ENCODE measurements at places on chromosomes 16 and 17.

DNA sequence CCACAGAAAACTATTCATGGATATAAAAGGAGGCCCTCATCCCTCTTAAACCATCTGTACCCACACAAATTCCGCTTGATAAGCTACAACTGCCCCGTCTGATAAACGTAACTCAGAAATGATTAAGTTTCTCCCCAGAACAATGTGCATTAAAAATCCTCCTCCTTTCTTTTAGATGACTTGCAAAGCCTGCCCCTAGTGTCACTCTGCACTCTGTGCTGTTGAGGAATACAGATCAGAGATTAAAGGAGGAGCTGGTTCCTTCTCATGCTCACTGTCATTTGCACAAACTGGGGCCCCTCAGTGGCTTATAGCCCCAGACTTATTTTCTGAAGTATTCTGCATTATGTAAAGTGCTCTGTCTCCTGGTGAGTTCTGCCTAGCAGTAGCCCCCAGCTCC is 33.3 kb downstream of the CDRT15 start:
- DNase-seq = peak; percentile 27

DNA sequence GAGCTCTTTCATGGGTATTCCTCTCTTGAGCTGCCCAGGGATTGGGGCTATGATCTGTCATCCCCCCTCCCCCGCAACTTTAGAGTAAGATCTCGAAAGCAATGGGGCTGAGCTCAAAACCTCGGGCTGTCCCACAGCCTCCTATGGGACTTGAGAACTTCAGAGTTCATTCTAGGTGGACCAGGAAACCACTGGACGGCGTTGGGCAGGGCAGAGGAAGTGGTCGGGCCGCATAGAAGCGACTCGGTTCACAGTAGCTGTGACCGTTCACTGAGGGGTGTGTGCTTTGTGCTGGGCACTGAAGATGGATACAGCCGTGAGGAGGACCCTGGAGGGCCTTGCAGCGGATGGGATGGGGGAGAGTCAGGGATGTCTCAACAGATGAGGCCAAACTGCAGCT is 292.0 kb downstream of the CPPED1 start:
- no peak for DNase-seq

DNA sequence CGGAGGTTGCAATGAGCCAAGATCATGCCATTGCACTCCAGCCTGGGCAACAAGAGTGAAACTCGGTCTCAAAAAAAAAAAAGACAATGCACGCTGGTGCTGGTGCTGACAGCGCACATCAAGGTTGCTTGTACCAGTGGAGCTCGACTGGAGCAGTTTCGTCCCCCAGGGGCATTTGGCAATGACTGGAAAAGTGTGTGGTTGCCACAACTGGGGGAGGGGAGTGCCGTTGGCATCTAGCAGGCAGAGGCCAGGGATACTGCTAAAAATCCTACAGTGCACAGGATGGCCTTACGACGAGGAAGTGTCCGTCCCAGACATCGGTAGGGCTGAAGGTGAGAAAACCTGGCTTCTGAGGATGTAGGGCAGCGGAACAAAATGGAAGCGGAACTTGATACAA is 2.4 kb downstream of the MEAK7 start:
- no peak for DNase-seq

- no peak for DNase-seq
These were observed 97.1 kb upstream of the MYOCD start for GRCh38 chr17:12568358-12569251.

DNA sequence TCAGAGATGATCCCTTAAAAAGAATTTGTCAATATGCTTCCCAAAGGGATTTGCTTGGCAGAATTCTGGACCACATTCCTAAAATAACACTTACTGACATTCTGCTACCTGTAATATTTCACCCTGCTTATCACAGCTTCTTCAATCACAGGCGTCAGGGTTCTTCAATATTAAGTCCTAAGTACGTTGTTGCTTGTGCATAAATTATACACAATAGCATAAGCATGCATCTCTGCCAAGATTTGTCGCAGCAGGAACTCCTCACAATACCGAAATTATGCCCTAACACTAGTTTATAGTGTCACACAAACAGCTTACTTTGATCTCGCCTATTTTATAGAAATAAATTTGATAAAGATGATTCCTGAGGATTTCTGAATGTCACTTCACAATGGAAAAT is 48.9 kb downstream of the UBE2G1 start:
- DNase-seq = no peak

DNA sequence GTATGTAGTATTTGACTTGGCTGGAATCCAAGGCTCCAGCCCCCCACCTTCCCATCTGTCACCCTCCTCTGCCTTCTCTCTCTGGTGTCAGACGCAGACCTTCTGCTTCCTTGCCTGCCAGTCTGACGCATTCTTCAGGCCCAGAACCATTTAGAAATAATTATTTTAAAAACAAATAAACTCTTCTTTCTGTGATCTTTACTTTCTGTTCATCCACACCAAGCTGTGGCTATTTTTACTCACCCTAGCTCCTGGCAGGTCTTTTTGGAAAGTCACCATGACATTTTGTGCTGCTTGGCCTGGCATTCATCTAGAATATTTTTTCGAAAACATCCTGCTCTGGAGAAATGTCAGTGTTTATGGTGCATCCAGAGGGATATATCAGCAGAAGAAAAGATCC is 330.7 kb upstream of the ASIC2 start:
- DNase-seq = no peak

GRCh38 chr17:62064791-62065563 is at the start of gene MED13:
Gene MED13 (minus strand): TSS chr17:62065278. CDS start chr17:62065205, 73 bp downstream.
- DNase-seq = peak; percentile 56

GRCh38 chr16:26500326-26500725 is 566.4 kb upstream of the C16orf82 start:
- no peak for DNase-seq

DNA sequence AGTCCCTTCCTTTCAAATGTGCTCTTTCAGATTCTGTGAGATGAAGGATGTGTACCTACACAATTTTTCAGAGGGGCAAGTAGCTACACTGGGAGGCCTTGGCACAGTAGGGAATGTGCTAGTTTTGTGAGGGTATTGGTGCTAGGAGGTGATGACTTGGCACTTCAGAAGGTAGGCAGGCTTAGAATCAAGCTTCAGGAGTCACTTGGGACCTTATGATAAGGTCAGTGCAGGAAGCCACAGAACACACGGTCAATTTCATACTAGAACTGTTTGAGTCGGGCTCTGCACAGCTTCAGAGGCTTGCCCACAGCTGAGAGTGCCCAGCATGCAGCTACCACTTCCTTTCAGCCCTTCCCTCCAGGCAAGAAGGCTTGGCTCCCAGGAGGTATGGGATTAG is 6.1 kb downstream of the CMTM1 start:
- DNase-seq = no peak

DNA sequence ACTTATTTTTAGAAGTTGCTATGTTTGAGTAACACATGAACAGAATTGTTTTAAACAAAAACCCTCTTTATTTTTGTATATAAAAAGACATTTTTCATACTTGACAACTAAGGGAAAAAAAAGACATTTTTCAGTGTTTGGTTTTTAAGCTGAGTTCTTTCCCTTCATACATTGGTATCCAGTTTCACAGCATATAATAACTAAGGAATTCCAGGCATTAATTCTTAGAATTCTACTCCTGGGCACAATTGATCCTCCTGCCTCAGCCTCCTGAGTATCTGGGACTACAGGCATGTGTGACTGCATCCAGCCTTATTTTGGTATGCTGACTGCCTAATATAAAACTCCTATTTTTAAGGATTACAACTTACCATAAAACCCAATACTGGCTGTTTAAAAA is 8.4 kb downstream of the FBXO47 start:
- DNase-seq = no peak

- no peak for DNase-seq
These were observed 648.5 kb upstream of the RBFOX1 start for GRCh38 chr16:6684076-6684673.

DNA sequence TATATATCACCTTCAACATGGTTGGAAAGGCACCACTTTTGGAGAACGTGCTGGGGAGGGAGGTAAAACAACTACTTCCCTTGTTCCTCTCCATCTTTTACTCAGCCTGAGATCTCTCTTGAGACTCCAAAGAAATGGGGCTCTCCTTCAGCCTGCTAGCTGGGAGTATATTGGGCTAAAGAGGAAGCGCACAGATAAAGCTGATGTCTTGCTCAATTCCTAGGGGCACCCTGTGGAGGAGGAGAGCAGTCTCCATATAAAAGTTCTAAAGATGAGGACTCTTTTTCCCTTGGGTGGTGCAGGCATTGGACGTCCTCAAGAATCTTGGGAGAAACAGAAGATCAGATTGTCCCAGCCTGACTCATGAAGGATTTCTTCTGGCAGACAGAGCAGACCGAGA is 4.6 kb upstream of the ETV4 start:
- no peak for DNase-seq

DNA sequence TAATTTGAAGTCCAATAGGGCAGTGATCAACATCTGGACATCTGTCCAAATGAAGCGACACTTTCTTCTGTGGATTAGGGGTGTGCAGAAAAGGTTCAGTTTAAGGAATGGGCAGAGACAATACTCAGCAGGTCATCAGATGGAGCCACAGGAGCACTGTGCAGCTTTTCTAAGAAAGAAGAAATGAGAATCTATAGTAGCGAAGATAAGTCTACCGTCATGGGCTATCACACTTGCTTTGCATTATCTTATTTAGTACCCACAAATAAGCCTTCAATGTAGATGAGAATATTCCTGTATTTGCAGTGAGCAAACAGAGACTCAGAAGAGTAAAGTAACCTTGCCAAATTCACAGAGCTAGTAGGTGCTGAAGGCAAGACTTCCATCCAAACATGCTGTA is 412.0 kb upstream of the GOT2 start:
- no peak for DNase-seq

DNA sequence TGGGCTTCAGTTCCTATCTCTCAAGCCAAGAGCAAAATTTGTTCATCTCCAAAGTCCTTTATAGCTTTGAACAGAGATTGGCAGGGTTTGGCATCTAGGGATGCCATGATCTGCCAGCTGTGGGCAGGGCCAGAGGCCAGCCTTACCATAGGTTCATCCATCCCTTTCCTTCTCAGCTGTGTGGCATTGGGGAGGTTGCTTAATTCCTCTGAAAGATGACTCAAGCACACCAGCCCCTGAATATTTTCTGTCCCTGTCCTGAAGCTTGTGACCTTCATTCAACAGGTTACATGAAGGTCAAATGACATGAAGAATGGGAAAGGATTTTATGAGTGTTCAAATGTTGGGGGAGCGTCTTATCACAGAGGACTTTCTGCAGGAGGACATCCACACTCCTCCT is 3.4 kb downstream of the MT1G start:
- DNase-seq = no peak

GRCh38 chr17:16488186-16488967 is 3.6 kb downstream of the LRRC75A start:
- no peak for DNase-seq

DNA sequence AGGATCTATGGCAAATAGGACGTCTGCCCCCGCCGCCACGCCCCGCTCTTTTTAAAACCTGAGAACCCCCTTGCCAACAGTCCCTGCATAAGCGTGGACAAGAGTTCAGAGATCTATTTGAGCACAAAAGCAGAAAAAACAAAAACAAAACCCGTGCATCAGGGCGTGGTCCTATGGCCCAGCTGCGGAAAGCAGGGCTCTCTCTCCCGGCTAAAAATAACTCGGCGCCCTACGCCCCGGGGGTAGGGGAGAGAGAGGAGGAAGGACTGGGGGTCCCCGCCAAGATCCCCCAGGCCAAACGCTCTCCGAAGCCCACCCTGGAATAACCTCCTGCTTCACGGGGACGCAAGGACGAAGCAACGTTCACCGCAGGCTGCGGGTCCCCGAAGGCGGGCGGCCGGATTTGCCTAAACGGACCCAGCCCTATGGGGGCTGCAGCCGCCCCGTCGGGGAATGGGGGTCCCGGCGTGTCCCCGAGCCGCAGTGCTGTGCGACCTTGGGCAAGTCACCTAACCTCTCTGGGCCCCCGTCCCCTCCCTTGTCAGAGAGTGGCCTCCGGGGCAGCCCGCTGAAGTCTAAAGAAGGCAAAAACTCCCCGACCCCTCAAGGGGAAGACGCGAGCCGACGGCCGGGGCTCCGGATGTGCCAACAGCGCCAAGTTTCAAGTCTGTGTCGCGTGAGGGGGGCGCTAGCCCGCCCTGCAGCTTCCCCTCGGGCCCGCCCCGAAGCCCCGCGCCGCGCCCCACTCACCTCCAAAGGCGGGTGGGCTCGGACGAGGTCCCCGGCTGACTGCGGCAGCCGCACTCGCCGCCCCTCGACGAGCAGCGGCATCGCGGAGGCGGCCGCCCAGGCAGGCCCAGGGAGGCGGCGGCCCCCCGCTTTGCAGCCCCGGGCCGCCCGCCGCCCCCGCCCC is 477 bp downstream of the NTAN1 start:
- DNase-seq = no peak

GRCh38 chr16:17259751-17260270 is 210.9 kb downstream of the XYLT1 start:
- DNase-seq = no peak

GRCh38 chr16:67892899-67893742 is at the start of gene PSKH1:
Gene PSKH1 (plus strand): TSS chr16:67893254. CDS start chr16:67908750, 15,496 bp downstream.
- peak; percentile 97 for DNase-seq

DNA sequence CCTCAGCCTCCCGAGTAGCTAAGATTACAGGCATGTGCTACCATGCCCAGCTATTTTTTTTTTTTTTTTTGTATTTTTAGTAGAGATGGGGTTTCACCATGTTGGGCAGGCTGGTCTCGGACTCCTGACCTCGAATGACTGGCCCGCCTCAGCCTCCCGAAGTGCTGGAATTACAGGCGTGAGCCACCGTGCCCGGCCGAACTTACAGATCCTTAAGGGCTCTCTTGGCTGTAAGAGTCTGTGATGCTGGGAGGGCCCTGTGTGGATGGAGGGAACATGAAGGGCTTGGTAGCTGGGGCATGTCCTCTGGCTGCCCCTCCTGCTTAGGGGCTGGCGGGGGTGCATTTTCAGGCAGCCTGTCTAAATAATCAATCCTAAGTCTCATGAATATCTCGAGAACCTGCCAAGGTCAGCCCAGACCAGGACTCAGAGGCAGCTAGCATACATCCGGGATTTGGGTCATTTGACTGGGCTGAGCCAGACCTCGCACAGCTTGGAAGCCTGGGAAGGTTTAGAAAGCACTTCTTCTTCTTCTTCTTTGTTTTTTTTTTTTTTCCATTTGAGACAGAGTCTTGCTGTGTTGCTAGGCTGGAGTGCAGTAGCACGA is 17.1 kb downstream of the SPNS3 start:
- DNase-seq = no peak

- no peak for DNase-seq
These were observed 1.0 kb downstream of the TELO2 start for GRCh38 chr16:1494129-1494640.

DNA sequence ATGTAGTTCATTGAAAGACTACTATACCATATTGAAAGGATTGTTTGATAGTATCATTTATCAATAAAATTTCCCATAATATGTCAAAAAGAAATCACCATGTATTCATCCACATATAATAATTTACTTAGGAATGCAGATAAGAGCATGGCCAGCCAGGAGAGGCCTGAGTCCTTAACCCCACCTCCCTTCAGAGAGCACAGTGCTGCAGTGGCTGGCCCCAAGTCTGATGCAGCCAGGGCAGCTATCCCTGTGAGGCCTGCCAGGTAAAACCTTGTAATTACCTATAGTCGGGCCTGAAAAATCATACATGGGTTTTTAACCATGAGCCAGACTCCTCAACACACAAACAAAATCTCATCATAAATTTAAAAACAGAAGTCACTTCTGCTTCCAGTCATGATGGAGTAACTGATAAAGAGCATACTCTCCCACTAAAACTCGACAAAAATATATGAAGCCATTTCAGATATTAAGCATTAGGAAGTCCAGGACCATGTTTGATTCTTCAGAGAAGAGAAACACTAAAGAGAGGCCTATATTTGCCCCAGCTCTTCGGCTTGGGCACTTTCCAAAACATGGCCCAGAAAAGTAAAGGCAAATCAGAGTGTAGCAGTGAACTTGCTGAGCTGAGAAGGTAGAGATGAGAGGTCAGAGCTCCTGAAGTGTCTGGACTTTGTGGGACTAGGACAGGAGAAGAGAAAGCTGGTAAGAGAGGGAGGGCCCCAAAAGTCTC is 40.9 kb upstream of the CCNF start:
- DNase-seq = no peak

Data from hematopoietic multipotent progenitor cell treated with erythropoietin and hydrocortisone succinate and interleukin-3 and kit ligand, for 15 days (in vitro differentiated cells).